ENCODE measurements at places on chromosomes 13 and 19.

- peak; percentile 70 for DNase-seq
These were observed 1.2 kb downstream of the APLP1 start for GRCh38 chr19:35869327-35870123.

DNA sequence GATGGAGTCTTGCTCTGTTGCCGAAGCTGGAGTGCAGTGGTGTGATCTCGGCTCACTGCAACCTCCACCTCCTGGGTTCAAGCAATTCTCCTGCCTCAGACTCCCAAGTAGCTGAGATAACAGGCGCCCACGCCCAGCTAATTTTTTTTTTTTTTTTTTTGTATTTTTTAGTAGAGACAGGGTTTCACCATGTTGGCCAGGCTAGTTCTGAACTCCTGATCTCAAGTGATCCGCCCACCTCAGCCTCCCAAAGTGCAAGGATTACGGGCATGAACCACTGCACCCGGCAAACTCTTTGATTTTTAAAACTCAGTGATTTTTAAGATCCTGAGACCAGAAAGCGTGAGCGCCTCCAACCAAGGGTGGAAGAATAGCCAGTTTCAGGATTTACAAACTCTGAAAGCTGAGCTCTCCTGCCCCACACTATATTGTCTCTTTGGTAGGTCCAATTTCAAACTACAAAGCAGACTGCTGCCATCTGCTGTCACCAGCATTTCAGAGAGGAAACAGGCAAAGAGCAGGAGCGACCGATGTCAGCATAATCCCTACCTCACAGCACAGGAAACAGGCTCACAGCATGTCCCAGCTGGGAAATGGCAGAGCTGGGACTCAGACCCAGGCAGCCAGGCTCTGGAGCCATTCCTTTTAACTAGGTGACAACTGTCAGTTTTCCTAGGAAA lies 9.2 kb downstream of the NOSIP start:
- DNase-seq = no peak

DNA sequence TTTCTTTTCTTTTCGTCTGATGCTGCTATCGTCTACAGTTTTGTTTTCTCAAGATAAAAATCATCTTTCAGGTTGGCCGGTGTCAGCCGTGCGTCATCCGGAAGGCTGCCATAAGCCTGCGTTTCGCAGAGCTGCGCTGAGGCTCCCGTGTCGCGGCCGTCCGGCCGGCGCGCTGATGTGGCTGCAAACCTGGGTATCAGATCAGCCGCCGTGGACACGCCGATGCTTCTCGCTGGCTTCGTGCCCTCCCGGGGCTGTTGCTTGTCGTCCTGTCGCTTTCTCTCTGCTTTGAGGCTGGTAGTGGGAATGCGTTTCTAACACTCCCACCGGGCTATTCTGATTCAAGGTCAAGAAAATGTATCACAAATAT lies 45.9 kb upstream of the TFDP1 start:
- no peak for DNase-seq

- peak; percentile 62 for DNase-seq
These were observed 4.7 kb upstream of the GJB2 start for GRCh38 chr13:20197361-20197834.

- no peak for DNase-seq
These were observed 1439.0 kb upstream of the SPRY2 start for GRCh38 chr13:81779876-81780275.

DNA sequence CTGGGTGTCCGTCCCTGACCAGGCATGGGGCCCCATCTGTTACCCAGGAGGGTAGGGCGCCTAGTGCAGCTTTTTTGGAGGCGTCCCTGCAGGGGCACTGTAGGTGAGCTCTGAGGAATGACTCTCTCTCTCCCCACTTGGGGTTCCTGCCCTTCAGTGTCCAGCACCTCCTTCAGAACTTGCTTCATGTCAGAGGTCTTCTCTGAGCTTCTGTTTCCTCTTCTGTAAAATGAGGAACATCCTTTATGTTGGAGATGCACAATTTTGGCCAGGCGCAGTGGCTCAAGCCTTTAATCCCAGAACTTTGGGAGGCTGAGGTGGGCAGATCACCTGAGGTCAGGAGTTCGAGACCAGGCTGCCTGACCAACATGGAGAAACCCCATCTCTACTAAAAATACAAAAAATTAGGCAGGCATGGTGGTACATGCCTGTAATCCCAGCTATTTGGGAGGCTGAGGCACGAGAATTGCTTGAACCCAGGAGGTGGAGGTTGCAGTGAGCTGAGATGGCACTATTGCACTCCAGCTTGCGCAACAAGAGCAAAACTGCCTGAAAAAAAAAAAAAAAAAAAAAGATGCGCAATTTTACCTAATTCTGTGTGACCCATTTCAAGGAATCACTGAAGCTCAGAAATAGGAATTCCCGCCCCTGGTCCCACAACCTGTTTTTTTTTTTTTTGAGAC lies 15.2 kb upstream of the PIK3R2 start:
- no peak for DNase-seq

GRCh38 chr13:27199696-27200095 lies 28.1 kb upstream of the USP12 start:
- no peak for DNase-seq

DNA sequence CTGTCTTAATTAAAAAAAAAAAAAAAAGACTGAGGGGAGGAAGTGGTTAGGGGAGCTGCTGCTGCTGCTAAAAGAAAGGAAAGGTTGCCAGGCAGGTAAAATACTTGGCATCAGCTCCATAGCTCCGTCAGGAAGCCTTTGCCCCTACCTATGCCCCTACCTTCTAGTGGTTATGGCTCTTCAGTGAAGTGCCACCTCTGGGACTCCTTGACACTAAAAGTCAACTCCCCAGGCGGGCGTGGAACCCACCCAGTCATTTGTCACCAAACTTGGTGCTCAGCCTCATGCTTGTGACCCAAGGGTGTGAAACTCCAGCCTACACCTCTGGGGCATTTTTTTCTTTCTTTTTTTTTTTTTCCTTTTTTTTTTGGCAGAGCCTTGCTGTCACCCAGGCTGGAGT lies 4.9 kb upstream of the NECTIN2 start:
- no peak for DNase-seq

DNA sequence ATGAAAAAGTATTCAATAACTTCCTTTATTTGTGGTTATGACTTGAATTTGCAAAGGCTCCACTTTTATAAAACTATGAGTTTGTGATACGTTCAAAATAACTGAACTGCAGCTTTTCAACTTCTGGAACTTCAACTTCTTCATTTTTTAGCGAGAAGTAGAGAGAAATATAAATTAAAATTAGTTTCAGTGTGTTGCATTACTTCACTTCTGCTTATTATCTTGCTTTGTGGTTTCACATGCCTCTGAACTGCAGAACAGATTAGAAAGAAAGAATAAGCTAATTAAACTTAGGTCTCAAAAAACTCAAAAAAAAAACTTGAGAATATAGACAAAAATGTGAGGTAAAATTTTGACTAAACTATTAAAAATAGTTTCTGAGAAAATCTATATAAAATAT lies 1073.4 kb downstream of the PCDH17 start:
- DNase-seq = no peak

- no peak for DNase-seq
These were observed 11.3 kb downstream of the DCAF15 start for GRCh38 chr19:13963603-13964105.

- DNase-seq = no peak
These were observed 233.1 kb downstream of the LACC1 start for GRCh38 chr13:44112700-44113329.

- DNase-seq = no peak
These were observed 13.6 kb downstream of the CFD start for GRCh38 chr19:873084-873483.

Measured in NCI-H1092 treated with DMSO at 0.1 percent for 48 hours (cell line).